ENCODE measurements at places on chromosomes 2 and 18.
A peak's percentile ranks its signal among the peaks of the same experiment; 100 is the strongest.

DNA sequence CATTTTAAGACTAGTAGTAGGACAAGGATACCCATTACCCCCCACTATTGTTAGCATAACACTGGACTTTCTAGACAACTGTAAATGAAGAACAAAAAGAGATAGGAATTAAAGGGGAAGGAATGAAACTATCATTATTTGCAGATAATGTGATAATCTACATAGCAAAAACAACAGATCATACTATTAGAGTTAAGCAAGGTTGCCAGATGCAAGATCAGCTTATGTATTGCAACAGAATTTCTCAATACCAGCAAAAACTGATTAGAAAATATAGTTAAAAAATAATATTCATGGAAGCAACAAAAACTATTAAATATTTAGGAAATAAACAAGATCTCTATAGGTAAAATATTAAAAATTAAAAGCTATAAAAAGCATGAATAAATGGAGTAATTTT is 194.4 kb upstream of the SPRED2 start:
- DNase-seq = no peak

DNA sequence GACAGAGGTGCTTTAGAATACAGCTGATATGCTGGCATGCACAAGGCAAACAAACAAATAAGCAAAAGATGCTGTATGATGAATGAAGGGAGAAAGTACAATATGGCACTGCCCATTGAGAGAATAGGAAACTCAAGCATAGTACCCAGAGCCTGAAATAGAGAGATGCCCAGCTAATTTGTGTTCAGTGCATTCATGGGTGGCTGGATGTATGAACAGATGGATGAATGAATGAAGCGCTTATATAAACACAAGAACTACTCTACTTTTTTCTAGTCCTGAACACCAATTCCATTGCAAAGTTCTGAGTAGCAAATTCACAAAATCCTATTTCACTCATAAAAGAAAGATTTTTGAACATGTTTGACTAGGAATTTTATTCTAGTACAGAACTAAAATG is 756.3 kb downstream of the SATB2 start:
- no peak for DNase-seq

DNA sequence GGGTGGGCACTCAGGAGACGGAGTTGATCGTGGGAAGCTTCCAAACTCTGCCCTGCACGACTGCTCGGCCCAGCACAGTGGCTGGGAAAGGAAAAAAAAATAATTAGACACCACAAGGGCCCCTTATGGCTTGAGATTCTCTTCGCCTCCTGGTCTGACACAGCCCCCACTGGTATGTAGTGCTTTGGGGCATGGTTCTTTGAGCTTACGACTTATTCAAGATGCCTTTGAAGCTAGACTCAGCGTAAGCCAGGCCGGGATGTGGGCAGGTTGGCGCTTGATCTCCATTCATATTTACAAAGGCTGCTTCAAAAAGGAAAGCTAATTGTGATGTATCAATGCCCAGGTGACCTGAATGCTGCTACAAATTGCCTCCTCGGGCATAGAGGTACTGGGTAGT is 50.5 kb downstream of the CXCR4 start:
- no peak for DNase-seq

GRCh38 chr2:110872521-110872920 is 140.1 kb downstream of the ACOXL start:
- DNase-seq = no peak

GRCh38 chr18:63317982-63318888 is 1.3 kb downstream of the BCL2 start:
- peak; percentile 22 for DNase-seq

GRCh38 chr18:44411262-44411905 is 269.3 kb upstream of the SETBP1 start:
- DNase-seq = no peak

DNA sequence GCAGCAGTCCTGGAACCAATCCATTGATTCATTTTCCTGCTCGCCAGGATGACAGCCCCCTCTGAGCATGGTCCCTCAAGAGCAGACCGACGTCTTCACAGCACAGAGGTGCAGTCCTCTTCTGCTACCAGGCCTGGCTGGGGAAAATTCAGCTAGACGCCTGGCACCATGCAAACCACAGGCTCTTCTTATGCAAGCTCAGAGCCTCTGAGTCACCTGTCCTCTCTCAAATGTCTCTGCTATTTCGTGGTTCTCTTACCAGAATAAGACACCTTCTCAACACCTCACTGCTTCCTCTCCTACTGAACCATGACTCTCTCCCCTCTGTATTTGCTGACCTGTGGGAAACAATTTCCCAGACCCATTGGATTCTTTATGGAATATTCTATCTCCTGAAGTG is 79.8 kb upstream of the CYRIA start:
- no peak for DNase-seq

GRCh38 chr2:239970004-239970623 is 55.0 kb downstream of the NDUFA10 start:
- peak; percentile 10 for DNase-seq

- no peak for DNase-seq
Measured at GRCh38 chr2:64773461-64774118, 119.9 kb upstream of the SERTAD2 start.

DNA sequence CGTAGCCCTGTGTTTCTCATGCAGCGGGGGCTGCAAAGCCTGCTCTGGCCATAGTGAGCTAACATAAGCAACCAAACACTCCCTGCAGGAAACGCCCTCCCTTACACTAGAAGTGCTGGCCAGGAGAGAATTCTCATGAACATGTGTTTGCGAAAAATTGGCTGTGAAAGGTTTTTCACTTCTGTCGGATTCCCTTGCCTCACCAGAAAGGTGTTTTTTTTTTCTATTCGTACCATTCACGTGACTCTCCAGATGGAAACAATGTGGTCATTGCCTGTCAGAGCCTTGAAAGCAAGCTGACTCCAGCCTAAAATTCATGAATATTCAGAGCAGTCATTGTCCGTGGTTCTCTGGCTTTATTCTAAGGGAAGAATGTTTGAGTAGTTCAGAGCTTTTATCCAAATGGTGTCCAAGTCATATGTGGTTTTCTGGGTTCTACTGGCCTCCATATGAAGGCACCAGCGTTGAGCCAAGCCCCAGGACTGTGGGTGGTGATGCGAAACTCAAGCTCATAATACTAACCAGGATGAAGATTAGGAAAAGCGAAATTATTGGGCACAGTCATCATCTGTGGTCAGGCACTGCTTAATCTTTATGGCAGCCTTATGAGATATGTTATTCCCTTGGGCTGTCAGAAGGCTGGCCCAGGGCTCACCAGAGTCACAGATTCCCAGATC is 236.4 kb downstream of the ALPK2 start:
- DNase-seq = no peak

DNA sequence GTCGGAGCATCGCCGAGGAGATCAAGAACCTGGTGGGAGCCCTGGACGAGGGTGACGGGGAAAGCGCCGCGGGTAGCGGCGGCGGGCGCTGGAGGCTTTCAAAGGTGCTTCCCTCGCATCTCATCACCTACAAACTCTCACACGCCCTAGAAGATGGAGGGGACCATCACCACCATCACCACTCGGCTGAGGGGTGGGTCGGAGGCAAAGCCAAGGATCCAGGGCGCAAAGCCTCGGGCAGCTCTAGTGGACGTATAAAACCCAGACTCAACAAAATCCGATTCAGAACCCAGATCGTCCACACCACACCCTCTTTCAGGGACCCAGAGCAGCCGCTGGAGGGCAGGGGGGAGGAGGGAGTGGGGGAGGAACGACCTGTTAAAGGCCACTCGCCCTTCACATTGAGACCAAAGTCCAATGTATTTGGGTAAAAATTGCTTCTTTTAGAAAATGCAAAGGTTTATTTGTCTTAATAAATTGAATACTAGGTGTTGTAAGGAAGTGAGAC is 1.5 kb downstream of the SOWAHC start:
- DNase-seq = no peak

- DNase-seq = peak; percentile 98
Measured at GRCh38 chr18:57915248-57915647, 112.1 kb upstream of the ATP8B1 start.

- no peak for DNase-seq
Measured at GRCh38 chr18:3466045-3466444, 16.1 kb downstream of the TGIF1 start.

GRCh38 chr2:171523088-171524017 is 1.1 kb downstream of the CYBRD1 start:
- DNase-seq = no peak

DNA sequence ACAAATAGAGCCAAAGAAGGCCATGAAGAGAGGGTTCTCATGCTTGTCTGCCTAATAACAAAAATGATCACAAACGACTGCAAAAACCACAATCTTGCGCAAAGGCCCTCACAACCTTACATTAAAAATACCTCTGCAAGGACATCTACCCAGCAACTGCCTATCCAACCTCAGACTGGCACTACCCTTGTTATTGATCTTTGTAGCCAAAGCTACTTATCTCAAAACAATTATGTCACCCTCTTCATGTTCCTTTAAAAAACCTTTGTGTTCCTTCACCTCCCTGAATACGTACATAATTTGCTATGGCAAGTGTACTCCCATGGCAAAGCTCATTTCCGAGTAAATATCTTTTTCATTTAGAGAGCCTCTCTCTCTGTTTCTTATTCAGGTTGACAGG is 44.1 kb downstream of the TMEM163 start:
- no peak for DNase-seq

DNA sequence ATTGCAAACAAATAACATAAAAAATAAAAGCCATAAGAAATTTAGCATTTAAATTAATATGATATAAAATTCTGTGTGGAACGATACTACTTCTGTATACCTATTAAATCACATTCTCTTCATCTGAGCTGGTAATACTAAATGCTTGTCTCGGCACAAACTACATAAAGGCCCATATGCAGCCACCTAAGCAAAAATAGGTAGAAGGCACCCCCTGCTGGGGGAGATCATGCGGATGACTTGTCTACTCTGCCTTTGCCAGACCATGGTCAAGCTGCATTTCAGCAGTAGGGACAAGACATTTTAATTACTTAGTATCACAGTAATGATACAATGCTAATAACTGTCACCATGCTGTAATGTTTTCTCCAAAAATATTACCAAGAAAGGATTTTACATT is 108.0 kb downstream of the CDH19 start:
- DNase-seq = peak; percentile 60

DNA sequence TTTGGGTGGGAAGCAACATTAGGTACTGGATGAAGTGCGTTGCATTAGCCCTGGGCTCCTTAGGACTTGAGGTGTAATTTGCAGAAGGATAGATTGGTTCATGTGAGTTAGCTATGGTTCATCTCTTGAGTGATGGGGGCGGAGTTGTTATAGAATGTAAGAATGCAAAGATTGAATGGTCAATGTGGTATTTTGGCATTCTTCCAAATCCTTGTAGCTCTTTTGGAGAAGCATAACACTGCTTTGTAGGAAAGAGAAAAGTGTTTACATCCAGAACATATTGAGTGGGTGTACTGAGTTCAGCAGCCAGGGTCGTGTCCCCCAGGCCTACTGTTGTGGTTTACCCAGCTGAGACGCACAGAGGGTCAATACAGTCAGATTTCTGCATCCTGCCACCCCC is 173.5 kb downstream of the FMNL2 start:
- no peak for DNase-seq

- no peak for DNase-seq
Measured at GRCh38 chr2:42964439-42965083, 172.2 kb upstream of the HAAO start.

GRCh38 chr2:134499307-134499926 is 219.4 kb downstream of the TMEM163 start:
- no peak for DNase-seq

DNA sequence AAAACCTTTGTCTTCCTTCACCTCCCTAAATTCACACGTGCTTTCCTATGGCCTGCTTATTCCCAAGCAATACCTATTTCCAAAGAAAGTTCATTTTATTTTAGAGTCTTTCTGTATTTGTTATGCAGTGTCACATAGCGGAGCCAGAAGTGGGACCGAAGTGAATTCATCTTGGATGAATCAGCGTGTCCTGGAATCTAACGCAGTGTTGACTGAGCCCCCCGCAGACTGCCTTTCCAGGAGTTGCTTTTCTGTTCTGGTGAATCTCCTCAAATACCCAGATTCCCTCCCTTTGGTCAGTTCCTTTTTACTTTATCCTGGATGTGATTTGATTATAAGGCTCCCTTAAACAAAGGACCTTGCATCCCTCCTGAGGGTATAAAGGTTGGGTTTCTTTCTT is 10.8 kb downstream of the ALPP start:
- no peak for DNase-seq

DNA sequence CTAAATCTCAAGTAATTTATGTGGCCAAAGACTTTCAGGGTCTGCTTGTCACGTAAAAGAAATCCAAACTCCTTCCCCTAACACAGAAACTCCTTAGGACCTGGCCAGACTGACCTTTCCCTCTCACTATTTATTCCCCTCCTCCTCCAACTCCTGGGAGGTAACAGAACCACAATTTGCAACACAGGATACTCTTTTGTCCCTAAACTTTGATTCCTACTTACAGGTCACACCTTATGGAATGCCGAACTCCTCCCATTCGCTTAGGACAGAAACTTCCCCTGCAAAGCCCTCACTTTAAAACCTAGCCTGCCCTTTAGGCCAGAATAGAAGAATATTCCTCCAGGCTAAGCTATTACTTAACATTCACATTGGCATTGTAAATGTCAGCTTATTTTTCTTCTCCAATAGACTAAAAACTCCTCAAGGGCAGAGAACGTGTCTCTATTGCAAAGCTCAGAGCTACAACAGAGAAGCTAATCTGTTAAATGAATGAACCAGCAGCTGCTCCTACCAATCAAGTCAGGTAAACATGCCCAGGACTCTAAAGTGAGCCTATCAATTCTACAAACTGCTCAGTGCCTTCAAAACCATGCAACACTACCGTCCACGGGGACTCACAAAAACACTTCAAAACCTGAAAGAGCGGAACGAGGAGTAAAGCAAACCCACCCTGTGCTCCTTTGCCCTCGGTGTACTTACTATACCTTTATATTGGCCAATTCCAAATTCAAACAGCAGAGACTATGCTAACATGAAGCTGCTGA is 6.1 kb downstream of the INO80D start:
- no peak for DNase-seq

GRCh38 chr2:132804051-132804450 is 134.0 kb upstream of the LYPD1 start:
- DNase-seq = no peak

DNA sequence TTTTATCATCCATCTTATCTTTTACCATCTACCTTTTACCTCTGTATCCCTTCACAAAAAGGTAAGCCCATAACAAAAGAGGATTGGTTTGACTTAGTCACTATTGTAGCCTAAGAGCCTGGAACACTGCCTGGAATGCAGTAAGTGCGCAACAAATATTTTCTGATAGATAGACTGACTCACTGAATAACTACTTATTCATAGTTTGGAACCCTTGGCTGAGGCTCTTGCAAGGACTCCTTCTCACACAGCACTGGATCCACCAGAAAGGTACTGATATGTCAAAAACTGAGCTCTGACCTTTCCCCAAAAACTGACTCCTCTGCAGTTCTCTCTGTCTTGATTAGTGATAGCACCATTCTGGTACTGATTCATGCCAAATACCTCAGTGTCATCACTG is 426.7 kb downstream of the SETBP1 start:
- DNase-seq = no peak
